Left kidney (tissue), 8 donors: ENCODE measurements at places on chromosomes 5 and 9. TPM values are rescaled to one million over a fixed set of nuclear protein-coding genes. Genes with fewer than 3 reads are reported as not detected.
A peak's percentile ranks its signal among the peaks of the same experiment; 100 is the strongest.

The FAM221B gene
- 0.40 TPM for polyA plus RNA-seq

The KLHL3 gene
- polyA plus RNA-seq: 25.4 TPM

DNA sequence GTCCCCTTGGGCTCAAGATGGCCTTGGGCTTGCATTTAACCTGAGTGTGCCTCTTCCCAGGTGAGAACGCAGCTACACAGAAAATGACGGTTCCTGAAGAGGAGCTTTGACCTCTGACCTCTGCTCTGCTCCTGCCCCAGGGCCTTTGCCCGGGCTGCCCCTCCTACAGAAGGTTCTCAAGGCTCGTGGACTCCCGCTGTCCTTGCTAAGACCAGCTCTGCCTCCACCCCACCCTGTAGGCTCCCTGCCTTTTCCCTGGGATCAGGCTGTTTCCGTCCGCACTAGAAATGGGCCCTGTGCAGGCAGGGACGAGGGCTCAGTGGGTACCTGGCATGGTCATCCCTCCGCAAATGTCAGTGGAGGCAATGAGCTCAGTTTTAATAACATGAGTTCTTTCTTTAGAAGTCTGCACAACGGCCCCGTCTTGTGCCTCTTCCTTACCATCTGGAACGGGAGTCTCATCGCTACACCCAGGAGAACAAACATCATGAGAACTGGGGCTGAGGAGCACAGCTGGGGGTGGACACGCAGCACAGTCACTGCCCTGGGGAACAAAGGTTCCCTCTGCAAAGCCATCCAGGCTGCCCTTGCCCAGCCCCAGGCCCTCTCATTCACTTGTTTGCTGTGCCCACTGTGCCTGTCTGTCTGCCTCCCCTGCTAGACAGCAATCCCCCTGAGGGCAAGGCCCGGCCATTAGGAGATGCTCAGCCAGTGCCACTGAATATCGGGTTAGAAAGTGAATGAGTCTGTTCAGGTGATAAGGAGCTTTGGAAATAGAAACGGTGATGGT lies 26.7 kb upstream of the LPCAT1 start:
- DNase-seq: no peak

The RANBP17 gene
- polyA plus RNA-seq: 22.3 TPM

The SCGB3A2 gene
- 0.73 TPM for polyA plus RNA-seq

DNA sequence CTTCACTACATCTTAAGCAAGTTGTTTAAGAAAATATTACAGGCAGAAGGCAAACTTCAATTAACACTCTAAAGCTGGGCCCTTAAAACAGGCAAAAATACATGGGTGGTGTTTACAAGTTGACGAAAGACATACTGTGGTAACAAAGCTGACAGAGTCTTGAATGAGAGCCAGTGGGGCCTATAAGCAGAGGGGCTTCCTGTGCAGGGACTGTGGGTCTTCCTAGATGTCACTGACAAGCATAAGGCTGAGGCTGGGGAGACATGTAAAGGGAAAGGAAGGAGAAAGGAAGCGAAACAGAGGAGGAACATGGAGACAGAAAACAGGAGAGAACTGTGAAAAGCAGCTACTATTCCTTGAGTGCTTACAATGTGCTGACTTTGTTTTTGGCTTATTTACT lies 308.0 kb upstream of the RPS23 start:
- peak; percentile 68 for DNase-seq

The SLC22A4 gene
- polyA plus RNA-seq: 7.6 TPM

The TLR4 gene
- 9.4 TPM for polyA plus RNA-seq

- no peak for DNase-seq
These were observed 523.6 kb upstream of the DAB2 start for GRCh38 chr5:39948341-39948740.
